ENCODE measurements at places on chromosomes 4 and X.

DNA sequence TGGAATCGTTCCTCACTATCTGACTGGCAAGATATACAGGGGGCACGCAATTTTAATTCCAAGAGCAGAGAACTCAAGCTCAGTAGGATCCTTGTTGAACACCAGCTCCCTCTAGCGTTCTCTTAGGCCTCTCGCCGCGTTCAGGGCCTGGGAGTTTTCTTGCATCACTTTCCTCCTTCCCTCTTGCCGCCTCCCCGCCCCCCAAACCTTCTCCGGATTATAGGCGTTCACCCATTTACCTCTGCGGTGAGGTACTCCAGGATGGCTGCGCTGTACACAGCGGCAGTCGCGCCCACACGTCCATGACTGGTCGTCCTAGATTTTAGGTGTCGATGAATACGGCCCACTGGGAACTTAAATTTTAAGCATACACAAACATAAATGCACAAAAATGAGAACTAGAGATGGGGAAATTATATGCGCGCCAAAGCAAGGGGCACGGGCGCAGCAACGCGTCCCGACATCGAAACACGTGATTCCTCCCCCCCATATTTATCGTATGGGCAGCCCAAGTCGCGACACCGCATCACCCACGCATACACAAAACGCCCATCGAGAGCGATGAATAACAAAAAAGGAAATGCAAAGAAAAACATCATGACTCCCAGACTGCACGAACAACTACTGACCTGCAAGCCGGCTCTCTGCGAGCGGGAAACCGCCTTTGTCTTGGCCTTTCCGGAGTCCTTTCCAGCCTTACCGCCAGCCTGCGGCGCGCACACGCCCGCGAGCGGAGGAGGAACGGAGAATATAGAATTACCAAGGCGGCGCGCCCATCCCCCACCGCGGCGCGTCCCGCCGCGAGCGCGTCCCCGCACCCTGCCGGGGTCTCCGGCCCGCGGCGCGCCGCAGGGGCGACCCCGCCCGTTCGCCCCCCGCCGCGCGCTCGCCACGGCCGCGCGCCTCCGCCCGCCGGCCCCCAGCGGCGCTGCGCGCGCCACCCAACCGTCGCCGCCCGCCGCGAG is 759 bp downstream of the H2AZ1 start:
- DNase-seq, result peak; percentile 61

GRCh38 chr4:20416800-20417199 is 165.1 kb downstream of the SLIT2 start:
- no peak for DNase-seq

GRCh38 chr4:83171436-83172039 is 57.0 kb upstream of the PLAC8 start:
- DNase-seq, result no peak

- no peak for DNase-seq
These were observed 276.3 kb downstream of the STPG2 start for GRCh38 chr4:97866821-97867556.

DNA sequence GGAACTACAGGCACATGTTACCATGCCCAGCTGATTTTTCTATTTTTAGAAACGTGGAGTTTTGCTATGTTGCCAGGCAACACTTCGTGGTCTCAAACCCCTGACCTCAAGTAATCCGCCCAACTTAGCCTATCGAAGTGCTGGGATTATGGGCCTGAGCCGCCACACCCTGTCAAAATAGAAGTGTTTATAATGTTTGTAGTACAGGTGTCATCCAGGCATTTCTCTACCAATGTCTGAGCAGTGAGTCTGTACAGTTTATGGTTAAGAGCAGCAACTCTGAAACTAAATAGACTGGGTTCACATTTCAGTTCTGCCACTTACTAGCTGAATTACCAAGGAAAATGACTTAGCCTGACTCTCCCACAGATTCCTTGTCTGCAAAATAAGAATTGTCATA is 460.4 kb upstream of the GALNT7 start:
- DNase-seq, result no peak

Measured in HTR-8/SVneo (cell line).